ENCODE measurements at places on chromosomes 12 and 14.

DNA sequence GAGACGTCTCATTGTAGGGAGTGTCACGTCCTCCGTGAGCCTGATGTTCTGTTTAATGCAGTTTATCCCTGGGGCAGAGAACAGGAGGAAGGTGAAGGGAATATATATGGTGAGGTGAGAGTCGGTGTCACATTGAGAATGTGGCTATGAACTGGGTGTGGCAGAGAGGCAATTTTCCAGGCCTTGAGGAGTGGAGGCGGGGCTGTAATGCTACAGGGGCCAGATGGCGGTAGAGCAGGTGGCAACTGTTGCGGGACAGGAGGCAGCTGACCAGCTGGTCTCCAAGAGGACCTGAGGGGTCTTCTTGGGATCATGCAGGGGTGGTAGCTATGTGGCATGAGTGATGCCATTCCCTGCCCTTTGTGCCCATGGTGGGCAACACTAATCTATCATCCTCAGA is 59.6 kb downstream of the CACNA1C start:
- DNase-seq: no peak

- DNase-seq: no peak
These were observed 64.3 kb downstream of the ANKS1B start for GRCh38 chr12:99920353-99920960.

DNA sequence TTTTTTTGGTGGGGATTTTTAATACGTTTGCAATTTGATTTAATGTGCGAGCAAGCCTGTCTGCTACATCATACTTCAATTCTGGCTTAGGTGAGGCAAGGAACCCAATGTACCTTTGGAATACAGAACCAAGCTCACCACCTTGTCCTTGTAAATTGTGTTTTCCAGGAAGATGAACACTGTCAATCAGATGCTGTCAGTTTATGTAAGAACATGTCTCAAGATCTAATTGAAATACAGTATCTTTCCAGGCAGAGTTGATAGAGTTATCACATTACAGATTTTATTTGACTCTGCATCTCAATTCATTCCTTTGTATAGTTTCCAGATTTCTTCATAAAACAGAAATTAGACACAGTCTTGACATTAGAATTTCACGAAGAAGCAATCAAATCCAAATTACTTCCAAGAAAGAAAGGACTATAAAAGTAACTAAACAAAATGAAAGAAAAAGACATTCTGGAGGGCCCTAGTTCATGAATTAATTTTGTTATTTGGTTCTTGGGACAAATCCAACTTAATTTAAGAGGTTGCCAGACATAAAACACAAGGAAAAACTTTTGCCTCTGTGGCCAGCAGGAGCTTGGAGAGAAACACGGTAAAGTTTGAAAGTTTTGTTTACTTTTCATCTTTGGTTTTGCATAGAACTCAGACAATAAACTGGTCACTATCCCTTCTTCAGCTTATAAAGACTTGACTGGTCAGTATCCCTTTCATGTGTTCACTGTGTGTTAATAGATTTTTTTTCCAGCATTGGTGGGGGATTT is 16.4 kb upstream of the MED13L start:
- DNase-seq: no peak

DNA sequence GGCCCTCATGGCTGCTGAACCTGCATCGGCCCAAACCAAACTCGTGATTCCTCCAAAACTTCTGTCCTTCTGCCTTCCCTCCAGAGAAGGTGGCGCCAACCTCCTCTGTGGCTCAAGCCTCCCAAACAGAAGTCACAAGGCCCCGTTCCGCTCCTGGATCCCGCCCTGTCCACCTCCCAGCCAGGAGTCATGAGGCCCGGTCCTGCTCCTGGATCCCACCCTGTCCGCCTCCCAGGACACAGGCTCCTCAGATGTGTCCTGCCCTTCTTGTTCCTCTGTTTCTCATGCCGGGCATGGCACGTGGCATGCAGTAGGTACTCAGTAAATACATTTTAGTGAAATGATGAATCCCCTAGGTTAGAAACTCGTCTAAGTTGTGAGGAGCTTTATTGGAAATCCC is 94.2 kb upstream of the SFSWAP start:
- DNase-seq: no peak

DNA sequence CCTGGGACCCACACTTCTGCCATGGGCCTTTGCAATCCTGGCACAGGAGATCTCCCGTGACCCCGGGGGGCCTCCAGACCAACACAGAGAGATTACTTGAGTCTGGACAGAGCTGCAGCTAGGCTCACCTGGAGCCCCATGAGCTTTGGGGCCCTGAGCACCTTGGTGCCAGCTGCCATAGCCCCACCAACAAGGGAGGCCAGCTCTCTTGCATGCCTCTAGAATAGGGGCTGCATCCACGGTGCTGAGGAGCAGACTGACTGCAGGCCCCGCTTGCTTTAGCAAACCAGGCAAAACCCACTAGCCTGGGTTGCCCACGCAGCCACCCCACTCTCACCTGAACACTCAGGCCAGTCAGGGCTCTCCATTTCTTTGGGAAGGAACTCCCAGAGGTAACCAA is 3.7 kb upstream of the OR4N2 start:
- no peak for DNase-seq

GRCh38 chr12:93002293-93003054 is 73.4 kb upstream of the EEA1 start:
- DNase-seq: no peak

- DNase-seq: no peak
These were observed 172.6 kb downstream of the PAX9 start for GRCh38 chr14:36834293-36834692.

GRCh38 chr12:71685914-71686657 is at the start of gene TMEM19:
TSS of gene TMEM19 (plus strand) at chr12:71686082. CDS start at chr12:71686681, 599 bp downstream.
- DNase-seq: peak; percentile 43

- no peak for DNase-seq
These were observed 3.2 kb downstream of the C14orf132 start for GRCh38 chr14:96042248-96042930.

- DNase-seq: no peak
These were observed 23.8 kb downstream of the AACS start for GRCh38 chr12:125089083-125089482.

DNA sequence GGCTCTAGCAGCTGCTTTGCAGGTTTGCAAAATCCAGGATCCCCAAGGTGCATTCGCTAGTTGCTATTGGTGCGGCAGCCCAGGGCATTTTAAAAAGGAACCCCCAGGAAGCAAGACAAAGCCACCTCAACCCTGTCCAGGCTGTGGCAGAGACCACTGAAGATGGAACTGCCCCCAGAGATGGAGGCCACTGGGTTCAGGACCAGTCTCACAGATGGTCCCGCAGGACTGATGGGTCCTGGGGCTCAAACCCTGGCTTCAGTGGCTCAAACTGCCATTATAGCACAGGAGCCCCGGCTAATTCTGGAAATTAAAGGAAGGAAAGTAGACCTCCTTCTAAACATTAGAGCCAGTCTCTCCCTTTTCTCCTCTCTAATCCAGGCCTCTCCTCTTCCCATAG is 79.8 kb upstream of the TSPAN11 start:
- no peak for DNase-seq

- no peak for DNase-seq
These were observed 330.2 kb downstream of the ZFP36L1 start for GRCh38 chr14:68462683-68463082.

GRCh38 chr14:58082011-58082410 is 70.0 kb downstream of the ARMH4 start:
- no peak for DNase-seq

GRCh38 chr12:4449851-4450221 is 4.2 kb upstream of the FGF6 start:
- no peak for DNase-seq

Data from 8988T (cell line).